ENCODE measurements at places on chromosomes 2 and 18.

DNA sequence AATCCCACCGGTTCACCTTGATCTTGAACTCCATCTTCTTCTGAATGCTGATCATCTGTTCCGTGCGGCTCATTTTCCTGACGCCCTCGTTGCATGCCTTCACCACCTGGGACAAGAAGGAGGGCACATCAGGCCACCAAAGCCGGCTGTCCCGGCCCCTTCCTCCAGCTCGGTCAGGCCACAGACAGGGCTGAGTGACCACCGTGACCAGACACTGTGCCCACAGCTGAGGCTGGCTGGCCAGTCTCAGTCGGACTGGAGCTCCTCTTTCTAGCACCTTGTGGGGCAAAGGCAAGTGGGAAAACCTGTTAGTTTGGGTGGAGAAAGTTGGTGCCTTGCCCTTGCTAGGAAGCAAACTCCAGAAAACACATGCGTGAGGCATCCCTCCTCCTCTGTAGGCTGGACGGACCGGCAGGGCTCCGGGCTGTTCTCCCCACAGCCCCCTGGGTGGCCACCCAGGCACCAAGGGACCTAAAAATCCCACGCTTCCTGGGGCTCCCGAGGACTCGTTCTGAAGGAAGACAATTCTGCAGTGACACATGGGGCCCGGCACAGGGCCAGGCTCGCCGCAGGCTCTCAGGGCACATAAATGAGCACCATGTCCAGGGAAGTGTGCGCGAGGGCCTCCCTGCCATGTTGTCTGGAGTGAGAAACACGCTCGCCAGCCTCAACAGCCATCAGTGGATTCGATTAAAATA, 15.3 kb downstream of the SNORC start:
- no peak for DNase-seq

- no peak for DNase-seq
These were observed 5.3 kb upstream of the DTNA start for GRCh38 chr18:34704823-34705222.

DNA sequence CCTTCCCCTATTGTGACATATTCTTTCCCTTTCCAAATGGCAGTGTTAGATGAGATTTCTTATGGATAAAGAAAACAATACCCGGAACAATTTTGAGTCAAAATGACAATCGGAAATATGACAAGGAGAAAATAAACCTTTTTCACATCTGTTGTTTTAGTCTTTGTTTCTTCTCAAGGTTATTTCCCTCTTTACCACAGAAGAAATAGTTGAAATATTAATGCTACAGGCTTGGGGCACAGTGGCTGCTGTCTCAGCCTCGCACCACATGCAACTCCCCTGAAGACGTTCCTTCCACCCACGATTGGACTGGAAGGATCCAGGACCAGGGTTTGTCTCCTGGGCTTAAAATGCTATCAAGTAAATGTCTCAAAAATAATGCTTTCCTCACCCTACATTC, 77.6 kb downstream of the FHOD3 start:
- no peak for DNase-seq

DNA sequence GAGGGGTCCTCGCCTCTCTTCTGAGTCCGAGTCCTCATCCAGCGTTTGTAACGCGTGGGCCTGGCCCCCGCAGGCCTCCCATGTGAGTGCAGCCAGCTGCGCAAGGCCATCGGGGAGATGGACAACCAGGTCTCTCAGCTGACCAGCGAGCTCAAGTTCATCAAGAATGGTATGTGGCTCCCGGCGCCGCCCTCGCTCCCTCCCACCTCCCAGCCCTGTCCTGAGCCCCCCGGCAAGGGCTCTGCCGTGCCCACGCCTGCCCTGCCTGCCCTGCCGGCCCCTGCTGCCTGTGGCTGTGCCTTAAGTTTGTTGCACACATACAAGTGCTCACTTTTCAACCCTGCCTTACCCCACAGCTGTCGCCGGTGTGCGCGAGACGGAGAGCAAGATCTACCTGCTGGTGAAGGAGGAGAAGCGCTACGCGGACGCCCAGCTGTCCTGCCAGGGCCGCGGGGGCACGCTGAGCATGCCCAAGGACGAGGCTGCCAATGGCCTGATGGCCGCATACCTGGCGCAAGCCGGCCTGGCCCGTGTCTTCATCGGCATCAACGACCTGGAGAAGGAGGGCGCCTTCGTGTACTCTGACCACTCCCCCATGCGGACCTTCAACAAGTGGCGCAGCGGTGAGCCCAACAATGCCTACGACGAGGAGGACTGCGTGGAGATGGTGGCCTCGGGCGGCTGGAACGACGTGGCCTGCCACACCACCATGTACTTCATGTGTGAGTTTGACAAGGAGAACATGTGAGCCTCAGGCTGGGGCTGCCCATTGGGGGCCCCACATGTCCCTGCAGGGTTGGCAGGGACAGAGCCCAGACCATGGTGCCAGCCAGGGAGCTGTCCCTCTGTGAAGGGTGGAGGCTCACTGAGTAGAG, 14.4 kb upstream of the ALLC start:
- no peak for DNase-seq

GRCh38 chr2:109384308-109385271, 229.2 kb downstream of the SEPTIN10 start:
- DNase-seq: no peak

DNA sequence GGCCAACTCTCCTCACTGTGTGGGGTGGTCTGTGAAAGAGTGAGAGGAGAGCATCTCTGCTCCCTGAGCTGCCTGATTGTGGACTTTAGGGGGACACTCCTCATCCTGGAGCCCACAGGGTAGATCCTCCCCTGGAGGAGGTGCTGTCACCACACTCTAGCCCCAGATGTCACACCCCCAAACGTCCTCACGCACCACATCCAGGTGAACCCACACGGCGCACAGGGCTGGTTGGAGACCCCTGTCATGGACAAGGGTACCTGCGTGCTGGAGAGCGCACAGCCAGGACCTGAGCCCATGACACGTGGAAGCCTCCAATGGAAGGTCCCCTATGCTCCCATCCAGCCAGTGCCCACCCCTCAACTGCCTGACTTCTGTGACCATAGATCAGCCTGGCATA, 10.5 kb downstream of the AGXT start:
- DNase-seq: no peak

DNA sequence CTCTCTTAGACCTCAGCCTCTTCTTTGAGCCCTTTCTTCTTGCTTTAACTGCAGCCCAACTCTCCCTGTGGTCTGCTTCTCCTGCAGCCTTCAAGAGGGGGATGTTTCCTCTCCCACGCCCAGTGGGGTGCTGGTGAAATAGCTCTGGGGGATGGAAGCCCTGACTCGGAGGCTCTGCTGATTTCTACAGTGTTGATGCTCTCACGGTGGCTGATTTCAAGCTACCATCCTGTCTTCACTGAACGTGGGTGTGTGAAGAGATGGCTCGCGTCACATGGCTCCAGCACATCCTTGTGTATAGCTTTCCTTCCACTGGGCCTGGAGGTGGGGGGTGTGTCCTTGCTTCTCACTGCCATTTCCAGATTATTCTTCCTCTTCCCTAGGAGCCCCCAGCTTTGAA, 20.0 kb downstream of the MPP4 start:
- no peak for DNase-seq

GRCh38 chr2:31253356-31254131, 19.6 kb downstream of the EHD3 start:
- DNase-seq: no peak

- no peak for DNase-seq
These were observed 60.9 kb upstream of the KLF7 start for GRCh38 chr2:207226671-207227061.
